ENCODE measurements at places on chromosomes 3 and 15. TPM values are rescaled to one million over a fixed set of nuclear protein-coding genes. Genes with fewer than 3 reads are reported as not detected.

DNA sequence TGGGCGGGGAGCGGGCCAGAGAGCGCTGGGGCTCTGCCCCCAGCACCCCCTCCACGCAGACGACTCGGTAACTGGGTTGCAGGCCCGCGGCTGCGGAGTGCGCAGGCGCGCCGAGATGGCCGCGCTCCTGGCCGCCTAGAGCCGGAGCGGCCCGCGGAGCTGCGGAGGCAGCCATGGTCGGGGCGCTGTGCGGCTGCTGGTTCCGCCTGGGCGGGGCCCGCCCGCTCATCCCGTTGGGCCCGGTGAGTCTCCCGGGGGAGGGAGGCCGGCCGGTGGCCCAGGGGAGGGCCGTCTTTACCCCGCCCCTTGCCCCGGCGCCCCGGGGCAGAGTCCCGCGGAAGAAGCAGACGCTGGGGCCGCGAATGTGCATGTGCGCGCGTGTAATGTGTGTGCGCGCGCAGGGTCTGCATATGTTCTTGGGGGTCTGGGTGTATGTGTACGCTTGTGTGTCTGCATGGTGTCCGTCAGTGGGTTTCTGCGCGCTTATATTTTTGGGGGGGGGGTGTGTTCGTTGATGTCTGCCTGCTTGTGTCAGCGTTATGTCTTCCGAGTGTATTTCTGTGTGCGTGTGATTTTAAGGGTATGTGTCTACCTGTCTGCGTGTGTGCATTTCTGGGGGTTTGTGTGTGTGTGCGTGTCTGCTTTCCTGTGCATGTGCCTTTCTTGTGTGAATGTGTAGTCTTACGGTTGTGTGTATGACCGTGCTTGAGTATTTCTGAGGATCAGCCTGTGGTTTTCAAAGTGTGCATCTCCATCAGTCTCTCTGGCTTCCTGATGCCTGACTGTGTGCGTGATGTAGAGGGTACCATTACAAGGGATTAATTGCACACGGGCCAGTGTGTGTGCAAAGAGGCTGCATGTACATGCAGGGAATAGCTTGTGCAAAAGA, at the start of gene ABHD14A:
Gene ABHD14A, plus strand, starts transcription at position 102 of the 889 bp plus-strand sequence. Its CDS starts 72 bp downstream, at position 174.
- DNase-seq, result peak; percentile 76

- DNase-seq, result no peak
Observed at GRCh38 chr3:101146946-101147345, 153.7 kb upstream of the ABI3BP start.

DNA sequence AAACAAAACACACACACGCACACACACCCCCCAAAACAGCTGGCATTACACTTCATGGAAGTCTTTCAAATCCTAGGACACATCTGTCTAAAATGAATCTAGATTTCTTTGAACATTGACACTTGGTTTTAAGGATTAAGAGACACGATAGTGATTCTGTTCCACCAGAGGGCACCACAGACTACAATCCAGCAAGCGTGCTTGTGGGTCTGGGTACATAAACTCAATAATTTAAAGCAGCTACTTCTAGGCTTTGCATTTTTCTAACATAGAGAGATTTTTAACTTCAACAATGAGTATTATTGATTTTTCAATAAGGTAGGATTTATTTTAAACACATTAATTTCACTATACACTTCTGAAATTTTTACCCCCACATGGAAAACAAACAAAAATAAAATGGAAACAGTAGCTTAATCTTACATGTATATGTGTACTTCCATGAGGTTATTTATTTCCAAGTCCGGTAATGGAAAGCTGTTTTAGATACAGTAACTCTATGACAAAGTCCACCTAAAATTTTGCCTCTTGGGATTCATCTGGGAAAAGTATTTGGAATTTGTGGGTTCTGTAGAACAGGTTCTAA, 564.0 kb upstream of the TGFBR2 start:
- DNase-seq, result peak; percentile 30

DNA sequence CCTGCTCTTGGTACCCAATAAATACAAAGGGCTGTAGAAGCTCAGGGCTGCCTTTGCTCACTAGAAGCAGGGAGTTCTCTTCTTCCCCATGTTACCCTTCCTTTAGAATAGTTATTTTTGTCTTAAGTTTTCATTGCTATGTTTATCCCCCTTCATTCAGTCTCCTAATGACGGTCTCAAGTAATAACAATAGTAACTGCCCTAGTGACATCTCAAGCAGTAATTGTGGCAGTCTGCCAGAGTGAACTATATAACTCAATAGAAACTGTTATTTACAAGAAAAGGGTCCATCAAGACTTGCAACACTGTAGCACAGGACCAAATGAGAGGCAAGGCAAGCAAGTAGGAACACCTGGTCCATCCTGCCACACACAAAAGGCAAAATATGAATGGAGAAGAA, 32.5 kb upstream of the SIN3A start:
- no peak for DNase-seq

DNA sequence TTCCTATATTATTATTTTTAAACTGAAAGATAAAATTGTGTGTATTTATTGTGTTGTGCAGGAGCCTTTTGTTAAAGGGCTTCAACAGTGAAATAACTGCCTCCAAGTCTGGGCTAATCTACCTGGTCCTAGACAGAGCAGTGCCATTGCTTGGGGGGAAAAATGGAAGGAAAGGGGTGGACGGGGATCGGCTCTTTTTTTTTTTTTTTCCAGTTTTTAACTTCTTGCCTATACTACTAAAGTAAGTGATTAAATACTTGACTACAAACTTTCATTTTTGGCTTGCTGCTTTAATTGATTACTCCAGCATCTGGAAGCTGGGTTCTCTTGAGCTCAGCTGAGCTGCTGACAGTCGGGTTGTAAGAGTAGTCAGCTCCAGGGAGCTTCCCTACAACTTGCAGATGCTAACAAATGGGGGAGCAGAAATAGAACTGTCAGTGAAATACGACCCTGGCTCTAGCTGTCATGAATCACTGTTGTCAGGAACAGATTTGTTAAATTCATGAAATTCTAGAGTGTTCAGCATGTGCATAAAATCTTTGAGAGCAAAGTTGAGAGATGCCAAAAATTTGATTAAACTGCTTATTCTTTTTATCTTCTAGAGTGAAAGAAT, 276.7 kb downstream of the ROBO1 start:
- DNase-seq, result no peak

DNA sequence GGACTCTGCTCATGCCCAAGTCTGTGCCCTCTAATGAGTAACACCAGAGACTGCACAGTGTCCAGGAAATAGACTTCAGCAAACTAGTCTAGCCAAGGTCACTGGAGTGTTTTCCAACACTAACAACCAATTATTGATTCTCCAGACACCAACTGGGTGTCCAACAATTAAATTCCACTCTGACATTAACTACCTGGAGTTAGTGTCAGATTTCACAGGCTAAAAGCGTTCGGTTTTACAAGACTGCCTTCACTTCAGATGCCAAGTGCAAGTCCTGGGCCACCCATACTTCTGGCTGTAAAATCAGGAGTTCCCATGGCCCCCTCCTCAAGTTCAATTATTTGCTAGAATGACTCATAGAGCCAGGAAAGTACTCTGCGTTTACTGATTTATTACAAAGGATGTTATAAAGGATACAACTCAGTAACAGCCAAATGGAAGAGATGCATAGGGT, 20.8 kb upstream of the CFAP161 start:
- no peak for DNase-seq

- no peak for DNase-seq
Observed at GRCh38 chr3:100562224-100562857, 47.1 kb upstream of the ADGRG7 start.

GRCh38 chr15:91224755-91225380, 124.8 kb downstream of the SV2B start:
- no peak for DNase-seq

GRCh38 chr3:183895774-183896173, 11.1 kb upstream of the PARL start:
- DNase-seq, result no peak

Gene DCBLD2
- 1.5 TPM for total RNA-seq

Gene GNAT1
- not detected for total RNA-seq

Gene IQCH
- total RNA-seq, result not detected
